Stimulated activated CD4-positive, alpha-beta T cell treated with anti-CD3 and anti-CD28 coated beads, Interleukin-1b, Interleukin-23, amount 100 ng/mL, for 24 hours (primary cell): ENCODE measurements at places on chromosomes 7 and 10.

GRCh38 chr7:30838008-30838407 is 66.8 kb downstream of the MINDY4 start:
- DNase-seq: no peak

GRCh38 chr7:154437234-154437633 is 385.0 kb downstream of the DPP6 start:
- no peak for DNase-seq

DNA sequence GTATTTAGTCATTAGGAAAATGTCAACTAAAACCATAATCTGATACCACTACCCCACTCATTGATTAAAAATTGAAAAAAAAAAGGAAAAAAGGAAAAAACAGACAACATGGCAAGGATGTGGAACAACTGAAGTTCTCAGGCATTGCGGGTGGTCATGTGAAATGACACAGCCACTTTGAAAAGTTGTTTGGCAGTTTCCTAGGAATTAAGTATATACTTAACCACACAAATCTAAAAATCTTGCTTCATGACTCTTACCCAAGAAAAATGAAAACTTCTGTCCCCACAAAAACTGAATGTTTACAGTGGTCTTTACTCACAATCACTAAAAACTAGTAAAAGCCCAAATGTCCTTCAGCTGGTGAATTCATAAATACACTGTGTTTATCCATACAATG is 254.5 kb downstream of the AHR start:
- DNase-seq: no peak

DNA sequence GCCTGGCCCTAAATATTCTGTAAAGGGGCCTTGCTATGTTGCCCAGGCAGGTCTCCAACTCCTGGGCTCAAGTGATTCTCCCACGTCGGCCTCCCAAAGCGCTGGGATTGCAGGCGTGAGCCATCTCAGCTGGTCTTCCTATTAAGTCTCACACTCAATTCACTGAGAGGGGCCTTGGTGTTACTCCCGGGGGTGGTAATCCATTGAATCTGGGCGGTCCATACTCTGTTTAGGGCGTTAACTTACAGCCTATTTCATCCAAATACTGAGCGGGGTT is 665 bp upstream of the SRRT start:
- no peak for DNase-seq

DNA sequence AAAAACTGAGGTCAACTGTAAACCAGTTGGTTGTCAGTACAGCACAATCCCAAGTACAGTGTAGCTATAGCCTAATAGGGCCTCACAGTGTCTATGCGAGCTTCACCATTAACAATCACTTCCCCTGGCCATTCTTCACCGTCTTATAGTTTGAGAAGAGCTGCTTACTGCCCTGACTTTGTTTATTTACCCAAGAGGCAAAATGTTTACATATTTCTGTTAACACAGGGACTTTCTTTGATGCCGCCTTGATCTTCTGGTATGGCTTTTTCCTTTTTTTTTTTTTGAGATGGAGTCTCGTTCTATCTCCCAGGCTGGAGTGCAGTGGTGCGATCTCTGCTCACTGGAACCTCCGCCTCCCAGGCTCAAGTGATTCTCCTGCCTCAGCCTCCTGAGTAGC is 3.3 kb downstream of the MYOF start:
- DNase-seq: no peak

DNA sequence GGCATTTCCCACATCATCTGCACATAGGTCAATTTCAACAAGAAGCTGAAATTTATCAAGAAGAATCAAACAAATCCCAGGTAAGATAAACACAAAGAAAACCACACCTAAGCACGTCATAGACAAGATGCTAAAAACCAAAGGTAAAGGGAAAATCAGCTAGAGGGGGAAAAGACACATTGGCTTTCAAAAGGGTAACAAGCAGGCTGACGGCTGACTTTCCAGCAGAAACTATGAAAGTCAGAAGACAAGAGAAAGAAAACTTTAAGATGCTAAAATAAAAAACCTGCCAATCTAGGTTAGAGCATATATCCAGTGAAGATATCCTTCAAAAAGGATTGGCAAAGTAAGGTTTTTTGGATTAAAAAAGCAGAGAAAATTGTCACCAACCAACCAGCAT is 59.9 kb upstream of the RHEB start:
- no peak for DNase-seq

DNA sequence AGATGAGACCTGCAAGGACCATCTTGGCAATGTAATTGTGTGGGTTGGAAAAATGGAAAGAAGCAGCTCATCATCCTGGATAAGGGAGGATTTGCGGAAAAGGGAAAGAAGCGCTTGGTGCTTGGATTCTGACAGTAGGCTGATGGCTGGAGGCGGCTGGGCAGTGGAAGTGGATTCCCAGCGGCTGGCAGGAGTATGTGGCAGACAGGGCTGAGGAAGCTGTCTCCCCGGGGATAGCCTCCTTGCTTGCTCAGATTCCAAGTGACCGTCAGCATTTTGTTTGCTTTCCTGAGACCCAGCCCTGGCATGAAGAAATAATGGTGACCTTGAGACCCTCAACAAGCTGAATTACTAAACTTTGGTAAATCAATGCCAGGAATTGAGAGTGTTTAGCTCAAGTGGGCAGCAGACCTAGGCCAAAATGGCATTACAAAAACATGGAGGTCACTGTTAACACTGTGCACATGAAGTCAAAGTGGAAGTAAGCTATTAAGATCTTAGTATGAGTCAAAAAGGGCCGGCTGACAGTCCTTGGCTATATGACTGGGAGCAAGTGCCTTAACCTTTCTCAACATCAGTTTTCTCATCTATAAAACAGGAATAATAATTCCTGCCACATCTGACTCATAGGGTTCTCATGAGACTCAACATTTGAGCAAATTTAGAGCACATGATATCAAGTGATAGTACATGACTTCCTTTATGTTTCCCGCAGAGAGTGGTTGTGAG is 21.3 kb downstream of the SLC25A28 start:
- DNase-seq: no peak

DNA sequence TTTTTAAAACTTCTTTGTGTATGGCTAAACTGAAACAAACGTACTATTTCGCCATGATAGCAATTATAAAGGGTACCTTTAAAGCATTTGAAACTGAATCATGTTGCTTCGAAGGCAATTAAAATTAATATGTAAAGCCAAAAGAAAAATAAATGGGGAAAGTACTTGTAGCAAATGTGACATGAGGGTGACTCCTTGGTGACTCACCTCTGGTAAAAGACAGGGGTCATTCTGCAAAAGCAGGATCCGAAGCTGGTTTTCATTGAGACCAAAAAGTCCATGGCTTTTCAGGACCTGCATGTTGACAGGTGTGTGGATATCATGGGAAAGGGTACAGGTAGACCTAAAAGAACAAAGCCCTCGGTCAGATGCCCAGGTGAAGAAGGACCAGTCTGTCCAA is 1.5 kb downstream of the ZC3HAV1L start:
- DNase-seq: no peak

- DNase-seq: no peak
Measured at GRCh38 chr7:11895337-11895736, 63.3 kb upstream of the THSD7A start.

- no peak for DNase-seq
Measured at GRCh38 chr10:112184052-112184371, 447 bp upstream of the GPAM start.

DNA sequence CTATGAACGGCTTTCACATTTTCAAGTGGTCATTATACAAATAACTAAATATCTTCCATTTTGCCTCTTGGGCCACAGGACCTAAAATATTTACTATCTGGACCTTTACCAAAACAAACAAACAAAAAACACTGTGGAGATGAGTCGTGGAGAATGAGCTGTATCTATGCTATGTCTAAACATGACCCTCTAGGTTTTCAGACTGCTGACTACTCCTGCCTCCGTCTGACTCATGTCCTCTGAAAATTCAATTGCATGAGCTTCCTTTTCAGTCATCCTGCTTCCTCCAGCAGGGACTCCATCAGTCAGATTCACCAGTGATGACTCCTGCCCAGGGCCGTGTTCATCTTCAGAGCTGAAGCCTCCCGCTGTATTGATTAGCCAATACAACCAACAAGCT is 96.8 kb downstream of the COL28A1 start:
- no peak for DNase-seq

DNA sequence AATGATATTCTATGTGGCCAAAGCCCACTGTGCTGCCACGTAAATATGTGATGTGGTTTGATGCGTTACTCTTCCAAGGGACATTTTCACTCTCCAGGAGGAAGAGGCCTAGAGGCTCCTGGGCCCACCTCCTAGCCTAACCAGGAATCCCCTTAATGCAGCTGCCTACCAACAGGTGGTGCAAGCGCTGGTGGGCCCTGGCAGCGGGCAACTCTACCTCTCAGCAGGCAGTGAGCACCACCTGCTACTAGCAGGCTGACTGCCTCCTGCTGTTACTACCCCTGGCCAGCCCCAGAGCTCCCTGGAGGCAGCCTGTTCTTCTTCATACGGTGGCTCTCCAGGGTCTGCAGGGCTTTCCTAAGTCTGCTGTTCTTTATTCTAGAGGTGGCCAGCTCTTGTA is 62.8 kb downstream of the CDH23 start:
- no peak for DNase-seq

GRCh38 chr10:96047004-96047649 is 3.7 kb downstream of the CCNJ start:
- DNase-seq: no peak

DNA sequence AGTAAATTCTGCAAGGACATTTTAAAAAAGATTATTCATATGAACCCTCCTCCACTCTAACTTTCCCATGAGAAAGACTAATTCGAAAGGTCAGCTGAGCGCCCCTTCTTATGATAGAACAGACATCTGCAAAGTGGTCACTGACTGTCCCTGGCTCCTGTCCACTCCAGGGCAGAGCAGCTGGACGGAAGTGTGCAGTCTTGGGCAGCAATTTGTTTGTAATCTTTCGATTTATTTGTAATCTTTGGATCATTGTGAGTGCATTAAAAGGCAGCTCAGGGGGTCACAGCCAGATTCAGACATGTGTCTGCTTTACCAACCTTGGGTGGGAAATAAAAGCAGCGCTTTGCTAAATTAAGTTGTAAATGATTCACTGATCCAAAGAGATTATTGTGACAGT is 158.8 kb upstream of the ADARB2 start:
- DNase-seq: no peak

GRCh38 chr10:3846736-3847135 is 61.7 kb upstream of the KLF6 start:
- no peak for DNase-seq

- no peak for DNase-seq
Measured at GRCh38 chr7:1323178-1324027, 90.7 kb downstream of the UNCX start.

DNA sequence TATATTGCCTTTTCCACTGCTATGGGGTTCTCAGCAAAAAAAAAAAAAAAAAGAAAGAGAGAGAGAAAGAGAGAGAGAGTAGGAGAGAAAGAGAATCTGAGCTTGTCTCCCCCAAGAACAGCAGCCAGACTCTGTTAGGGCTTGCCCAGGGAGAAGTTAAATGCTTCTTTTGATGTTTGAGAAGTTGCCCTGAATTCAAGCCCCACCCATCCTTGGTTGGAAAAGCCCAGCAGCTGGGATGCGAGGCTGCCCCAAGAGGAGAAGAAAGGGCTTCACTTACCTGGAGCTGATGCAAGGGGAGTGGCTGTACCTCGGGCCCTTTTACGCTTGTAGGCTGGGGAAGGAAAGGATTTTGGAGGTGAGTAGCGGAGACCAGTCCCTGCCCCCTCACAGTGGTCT is 20.9 kb upstream of the MGMT start:
- no peak for DNase-seq

- DNase-seq: no peak
Measured at GRCh38 chr10:118853916-118854315, 99.1 kb upstream of the CACUL1 start.

GRCh38 chr10:115514895-115515294 is 421.7 kb downstream of the ATRNL1 start:
- no peak for DNase-seq

GRCh38 chr10:106612381-106612780 is 552.1 kb downstream of the SORCS1 start:
- no peak for DNase-seq

- no peak for DNase-seq
Measured at GRCh38 chr10:30056281-30056680, 3.1 kb downstream of the JCAD start.

GRCh38 chr7:105178177-105178576 is 164.2 kb downstream of the KMT2E start:
- no peak for DNase-seq

- DNase-seq: no peak
Measured at GRCh38 chr10:90171014-90171722, 469.8 kb downstream of the KIF20B start.

DNA sequence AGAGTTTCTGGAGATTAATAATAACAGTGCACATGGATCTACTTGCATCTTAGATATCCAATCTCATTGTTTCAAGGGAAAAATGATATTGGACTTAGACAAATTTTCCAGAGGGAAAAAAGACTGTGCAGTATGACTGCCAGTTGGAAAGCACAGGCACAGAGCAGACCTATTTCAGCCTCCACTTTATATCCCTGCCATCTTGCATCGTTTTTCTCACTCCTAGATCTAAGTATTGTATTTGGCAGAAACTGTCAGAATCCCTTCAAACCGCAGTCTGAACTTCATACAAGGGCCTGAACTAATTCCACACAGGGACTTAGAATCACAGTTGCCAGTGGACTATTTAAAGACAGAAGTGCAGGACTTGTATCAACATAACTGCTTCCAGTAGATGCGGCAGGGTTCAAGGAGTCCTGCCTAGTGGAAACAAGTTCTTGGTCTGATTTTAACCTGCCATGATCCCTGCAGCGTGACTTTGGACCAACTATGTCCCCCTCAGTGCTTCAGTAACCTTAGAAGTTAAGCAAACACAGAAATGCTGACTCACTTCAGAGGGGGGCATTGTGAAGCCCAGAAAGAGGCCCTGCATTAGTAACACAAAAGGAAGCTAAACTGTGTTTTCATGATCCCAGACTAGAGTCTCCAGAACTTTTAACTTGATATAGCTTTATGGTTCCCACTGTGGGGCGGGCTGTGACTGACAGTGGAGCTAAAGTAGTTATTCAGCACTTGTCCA is 95.7 kb upstream of the PALS2 start:
- DNase-seq: no peak

- DNase-seq: no peak
Measured at GRCh38 chr10:2680821-2681220, 386.5 kb upstream of the PFKP start.

GRCh38 chr10:58574058-58574457 is 61.4 kb downstream of the BICC1 start:
- no peak for DNase-seq

GRCh38 chr7:155223021-155223420 is 74.7 kb upstream of the INSIG1 start:
- no peak for DNase-seq

GRCh38 chr10:124746992-124747391 is 2.8 kb upstream of the FAM53B start:
- DNase-seq: no peak

GRCh38 chr10:59626523-59626869 is 83.2 kb downstream of the SLC16A9 start:
- no peak for DNase-seq

DNA sequence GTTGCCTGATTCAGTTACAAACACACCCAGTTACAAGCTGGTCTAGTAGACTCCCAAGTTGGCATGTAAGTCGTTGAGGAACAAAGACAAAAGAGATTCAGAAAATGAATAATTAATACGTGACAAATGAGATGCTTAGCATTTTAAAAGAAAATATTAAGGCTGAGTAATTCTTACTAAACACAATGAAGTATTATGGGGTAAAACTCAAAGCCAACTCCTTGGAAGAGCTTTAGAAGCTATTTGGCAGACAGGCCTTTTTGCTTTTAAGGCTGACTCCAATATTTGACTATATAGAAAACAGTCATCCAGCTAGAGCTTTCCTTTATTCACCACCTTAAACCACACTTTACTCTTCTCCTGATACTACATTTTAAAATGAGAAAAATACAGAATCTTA is 5.4 kb downstream of the TRDMT1 start:
- DNase-seq: no peak
